ENCODE measurements at places on chromosomes 3 and 15. TPM values are rescaled to one million over a fixed set of nuclear protein-coding genes. Genes with fewer than 3 reads are reported as not detected.

DNA sequence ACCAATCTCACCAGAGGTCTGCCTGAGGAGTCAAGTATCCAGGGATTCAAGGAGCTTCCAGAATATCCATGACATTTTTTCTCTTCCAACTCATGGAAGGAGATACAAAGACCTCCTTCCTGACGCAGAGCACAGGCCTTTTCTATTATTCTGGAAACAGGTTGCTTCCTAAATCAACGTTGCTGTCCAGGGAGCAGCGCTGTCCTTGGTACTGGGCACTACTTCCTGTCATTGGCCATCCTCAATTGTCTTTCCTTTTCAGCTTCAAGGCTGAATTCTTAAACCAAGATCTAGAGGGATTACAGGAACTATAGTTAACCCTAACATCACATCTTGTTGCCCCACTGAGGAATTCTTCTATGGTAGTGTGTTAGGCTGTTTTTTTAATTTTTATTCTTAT is 50.4 kb upstream of the TBC1D21 start:
- DNase-seq = peak; percentile 57

- no peak for DNase-seq
Observed at GRCh38 chr15:49697121-49697520, 76.3 kb downstream of the DTWD1 start.

- no peak for DNase-seq
Observed at GRCh38 chr3:30539772-30540171, 66.6 kb upstream of the TGFBR2 start.

- no peak for DNase-seq
Observed at GRCh38 chr3:51727500-51727899, 20.6 kb downstream of the GRM2 start.

DNA sequence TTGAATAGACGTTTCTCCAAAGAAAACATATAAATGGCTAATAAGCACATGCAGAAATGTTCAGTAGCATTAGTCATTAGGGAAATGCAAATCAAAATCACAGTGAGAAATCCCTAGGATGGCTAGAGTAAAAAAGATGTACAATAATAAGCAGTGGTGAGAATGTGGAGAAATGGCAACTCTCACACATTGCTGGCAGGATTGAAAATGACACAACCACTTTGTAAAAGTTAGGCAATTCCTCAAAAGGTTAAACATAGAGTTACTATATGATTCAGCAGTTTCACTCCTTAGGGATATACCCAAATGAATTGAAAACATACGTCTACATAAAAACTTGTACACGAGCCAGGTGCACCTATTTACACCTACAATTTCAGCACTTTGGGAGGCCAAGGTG is 108.7 kb downstream of the ITPR1 start:
- no peak for DNase-seq

- no peak for DNase-seq
Observed at GRCh38 chr3:11724615-11725339, 81.1 kb upstream of the VGLL4 start.

- DNase-seq = peak; percentile 11
Observed at GRCh38 chr3:154970797-154971196, 109.3 kb upstream of the MME start.

GRCh38 chr3:27976933-27977332 is 254.8 kb upstream of the EOMES start:
- no peak for DNase-seq

Gene NUTM1
- polyA plus RNA-seq = not detected

Gene MNS1
- 1.1 TPM for polyA plus RNA-seq

Gene CAND2
- 3.1 TPM for polyA plus RNA-seq

Gene ARL14
- polyA plus RNA-seq = 11.5 TPM

Gene SLC22A14
- polyA plus RNA-seq = not detected

All from hepatocyte (in vitro differentiated cells).